ENCODE measurements at places on chromosomes 6 and 20.

DNA sequence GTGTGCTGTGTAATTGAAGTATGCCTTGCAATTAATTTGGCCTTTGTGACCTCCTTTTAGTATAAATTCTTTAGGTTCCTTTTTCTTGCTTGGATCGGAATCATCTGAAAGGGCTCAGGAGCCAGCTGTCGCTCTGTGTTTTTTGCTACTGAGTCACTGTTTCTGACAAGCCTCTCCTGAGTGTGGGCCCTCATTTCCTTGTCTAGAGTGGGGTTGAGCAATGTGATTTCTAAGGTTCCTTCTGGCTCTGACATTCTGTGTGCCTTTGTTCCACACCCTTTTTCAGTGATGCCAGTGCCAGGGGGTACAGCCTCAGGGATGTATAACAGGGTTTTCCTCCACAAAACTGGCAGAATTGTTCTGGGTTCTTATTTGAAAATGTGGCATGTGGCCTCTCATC, 26.5 kb downstream of the DAAM2 start:
- DNase-seq, result no peak

DNA sequence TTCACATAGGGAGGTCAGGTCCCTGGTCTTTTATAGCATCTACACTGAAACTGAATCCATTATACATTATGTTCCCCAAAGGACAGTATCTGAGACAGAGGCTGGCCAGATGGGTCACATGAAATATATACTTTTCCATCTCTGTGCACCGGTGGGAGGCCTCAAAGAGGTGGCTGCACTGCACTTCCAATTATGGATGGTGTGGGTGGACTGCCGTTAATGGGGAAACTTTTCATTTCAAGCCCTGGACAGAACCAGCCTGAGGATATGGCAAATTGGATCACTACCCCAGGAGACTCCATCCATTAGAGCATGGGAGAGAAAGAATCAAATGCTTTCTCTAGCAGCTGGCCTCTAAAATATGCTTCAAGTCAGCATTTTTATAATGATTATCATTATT, 280.5 kb upstream of the OPRM1 start:
- DNase-seq, result no peak

GRCh38 chr20:50478162-50478990, 31.8 kb upstream of the PTPN1 start:
- peak; percentile 89 for DNase-seq

DNA sequence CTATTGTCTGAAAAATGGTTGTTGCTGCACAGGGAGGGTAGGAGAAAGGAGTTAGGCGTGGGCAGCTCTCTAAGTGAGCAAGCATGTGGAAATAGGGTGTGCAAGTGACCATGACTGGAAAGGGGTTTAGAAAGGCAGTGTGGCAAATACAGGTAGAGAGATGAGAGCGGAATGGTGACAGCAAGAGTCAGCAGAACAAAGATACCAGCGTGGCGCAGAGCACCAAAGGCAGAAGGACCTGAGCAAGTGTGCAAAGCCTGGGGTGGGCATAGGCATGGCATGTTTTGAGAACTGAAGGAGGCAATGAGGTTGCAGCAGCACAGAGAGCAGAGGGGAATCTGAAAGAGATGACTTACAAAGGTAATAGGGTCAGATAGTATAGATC, 17.0 kb downstream of the RNF217 start:
- no peak for DNase-seq

DNA sequence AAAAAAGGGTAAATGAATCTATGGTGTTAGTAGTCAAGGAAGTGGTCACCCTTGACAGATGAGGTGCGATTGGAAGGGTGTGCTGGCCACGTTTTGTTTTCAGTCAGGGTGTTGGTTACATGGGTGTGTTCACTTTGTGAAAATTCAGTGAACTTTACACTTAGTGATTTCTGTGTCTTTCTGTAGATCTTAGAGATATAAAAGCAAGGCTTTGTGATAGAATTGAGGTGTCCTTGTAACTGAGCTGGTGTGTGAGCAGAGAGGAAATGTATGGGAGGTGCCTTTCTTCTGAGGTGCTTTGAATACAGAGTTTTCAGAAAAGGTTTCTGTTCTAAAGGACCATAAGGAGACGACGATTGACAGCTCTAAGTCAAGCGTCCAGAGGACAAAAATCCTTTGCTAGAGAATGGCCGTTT, 90.5 kb downstream of the SAMD3 start:
- no peak for DNase-seq

DNA sequence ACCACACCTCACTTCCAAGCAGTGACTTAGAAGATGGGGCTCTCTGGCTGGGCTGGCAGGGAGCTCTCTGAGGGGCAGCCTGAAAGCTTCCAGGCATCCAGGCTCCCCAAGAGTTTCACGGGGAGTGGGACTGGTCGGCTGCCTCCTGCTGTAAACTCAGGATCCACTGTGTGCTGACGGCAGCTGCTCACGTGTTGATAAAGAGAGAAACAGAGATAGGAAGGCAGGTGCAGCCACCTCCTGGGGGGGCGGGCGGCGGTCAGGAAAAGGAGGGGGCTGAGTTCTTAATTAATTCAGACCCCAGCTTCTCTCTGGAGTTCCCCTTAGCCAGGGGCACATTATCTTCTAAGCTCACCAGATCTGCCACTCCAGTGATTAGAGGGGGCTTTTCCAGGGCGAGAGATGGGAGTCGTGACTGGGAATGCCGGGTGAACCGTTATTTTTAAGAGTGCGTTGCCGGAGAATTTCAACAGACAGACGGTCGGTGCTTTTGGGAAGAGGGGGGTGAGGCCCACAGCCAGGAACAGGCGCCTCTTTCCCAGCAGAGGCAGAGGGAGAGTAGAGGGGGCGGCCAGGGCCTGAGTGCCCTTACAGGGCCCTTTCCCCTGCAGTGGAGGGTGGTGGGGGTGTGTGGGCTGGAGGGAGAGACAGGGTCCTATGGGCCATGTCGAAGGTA, 70.9 kb downstream of the CD40 start:
- no peak for DNase-seq

DNA sequence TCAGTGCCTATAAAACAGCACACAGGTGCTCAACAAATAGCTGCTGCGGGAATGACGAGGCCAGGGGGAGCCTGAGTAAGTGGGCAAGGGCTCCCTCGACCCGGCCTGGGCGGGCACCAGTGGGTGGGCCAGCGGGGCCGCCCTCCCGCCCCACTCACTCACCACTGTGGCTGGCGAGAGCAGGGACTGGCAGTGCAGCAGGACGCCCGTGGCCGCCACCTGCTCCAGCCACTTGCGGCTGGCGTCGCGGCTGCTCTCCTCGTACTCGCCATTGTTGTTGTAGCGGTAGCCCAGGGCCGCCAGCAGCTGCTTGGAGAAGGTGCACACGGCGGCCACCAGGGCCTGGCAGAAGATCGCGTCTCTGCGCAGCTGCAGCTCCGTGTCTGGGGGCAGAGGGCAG, 191.5 kb downstream of the PREX1 start:
- no peak for DNase-seq

DNA sequence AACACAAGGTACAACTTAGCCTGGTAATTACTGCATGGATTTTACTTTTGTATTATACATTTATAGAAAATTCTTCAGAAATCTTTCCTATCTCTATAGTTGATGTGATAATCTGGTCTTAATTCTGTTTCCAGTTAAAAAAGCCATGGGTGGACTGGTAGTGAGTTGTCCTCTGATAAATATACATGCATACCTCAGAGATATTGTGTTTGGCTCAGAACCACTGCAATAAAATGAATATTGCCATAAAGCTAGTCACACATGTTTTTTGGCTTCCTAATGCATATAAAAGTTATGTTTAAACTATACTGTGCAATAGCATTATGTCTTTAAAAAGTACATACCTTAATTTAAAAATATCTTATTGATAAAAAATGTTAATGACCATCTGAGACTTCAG, 708.6 kb upstream of the MARCKS start:
- DNase-seq, result no peak

GRCh38 chr6:34115403-34115795, 30.5 kb downstream of the GRM4 start:
- peak; percentile 45 for DNase-seq

GRCh38 chr20:15364781-15365180, 1027.4 kb upstream of the FLRT3 start:
- no peak for DNase-seq

- peak; percentile 40 for DNase-seq
These were observed 174.0 kb downstream of the MRPL14 start for GRCh38 chr6:43953256-43953655.

- peak; percentile 60 for DNase-seq
These were observed 4.5 kb upstream of the SYS1 start for GRCh38 chr20:45358282-45359068.

DNA sequence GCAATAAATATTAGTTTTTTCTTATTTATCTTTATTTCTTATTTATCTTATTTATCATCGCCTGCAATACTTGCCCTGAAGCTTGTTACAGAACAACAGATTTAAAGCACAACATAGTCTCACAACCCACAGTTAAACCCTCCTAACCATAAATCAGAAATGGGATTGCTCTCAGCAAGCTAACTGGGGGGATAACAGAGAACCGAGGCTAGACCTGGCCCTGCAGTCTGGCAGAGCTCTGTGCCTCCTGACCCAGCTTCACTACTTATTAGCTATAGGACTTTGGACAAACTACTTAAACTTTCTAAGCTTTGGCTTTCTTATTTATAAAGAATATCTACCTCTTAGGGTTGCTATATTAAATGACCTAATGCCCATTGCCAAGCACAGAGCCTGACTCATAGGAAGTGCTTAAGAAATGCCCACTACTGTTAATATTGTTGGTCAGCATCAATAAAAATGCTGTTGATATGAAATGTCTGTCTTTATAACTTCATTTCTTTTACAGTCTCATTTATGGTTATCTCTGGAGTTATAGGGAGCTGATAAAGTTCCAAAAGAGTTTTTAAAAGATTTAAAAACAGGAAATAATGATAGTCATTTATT, 87.9 kb upstream of the BEND6 start:
- no peak for DNase-seq

GRCh38 chr6:133906050-133906449, 17.1 kb downstream of the TCF21 start:
- DNase-seq, result peak; percentile 80

GRCh38 chr6:113893866-113894265, 36.7 kb downstream of the MARCKS start:
- no peak for DNase-seq

DNA sequence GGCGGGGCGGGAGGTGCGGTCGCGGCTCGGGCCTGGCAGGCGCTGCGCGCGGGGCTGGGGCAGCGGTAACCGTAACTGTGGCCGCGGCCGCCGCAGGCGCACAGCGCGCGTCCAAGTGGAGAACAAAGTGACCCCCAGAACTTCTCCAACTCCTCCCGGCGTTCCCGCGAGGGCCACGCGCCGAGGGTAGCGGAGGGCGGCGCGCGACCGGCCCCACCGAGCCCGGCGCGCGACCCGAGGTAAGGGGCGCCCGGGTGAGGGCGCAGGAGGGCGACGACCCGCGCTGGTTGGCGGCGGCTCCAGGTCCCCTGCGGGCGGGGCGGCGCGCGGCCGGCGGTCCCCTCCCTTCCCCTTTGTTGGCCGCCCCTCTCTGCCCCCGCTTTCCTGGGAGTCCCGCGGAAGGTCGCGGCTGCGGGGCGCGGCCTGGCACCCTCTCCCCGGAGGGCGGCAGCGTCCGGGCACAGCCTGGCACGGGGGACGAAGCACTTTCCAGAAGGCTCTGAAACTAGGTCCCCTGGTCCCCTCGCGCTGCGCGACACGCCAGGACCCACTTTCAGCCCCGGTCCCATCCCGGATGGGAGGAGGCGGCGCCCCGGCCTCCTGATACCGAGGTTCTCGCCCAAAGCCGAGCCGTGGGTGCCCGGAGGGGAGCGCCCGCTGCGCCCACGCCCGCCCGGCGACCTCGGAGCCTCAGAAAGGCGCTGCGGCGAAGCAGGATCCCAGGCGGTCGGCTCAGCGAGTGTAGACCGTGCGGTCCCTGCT, at the start of gene TIAM2:
TSS of gene TIAM2 (plus strand) at position 62 of the 762 bp plus-strand sequence. CDS start 133,909 bp downstream, outside the sequence.
- no peak for DNase-seq

DNA sequence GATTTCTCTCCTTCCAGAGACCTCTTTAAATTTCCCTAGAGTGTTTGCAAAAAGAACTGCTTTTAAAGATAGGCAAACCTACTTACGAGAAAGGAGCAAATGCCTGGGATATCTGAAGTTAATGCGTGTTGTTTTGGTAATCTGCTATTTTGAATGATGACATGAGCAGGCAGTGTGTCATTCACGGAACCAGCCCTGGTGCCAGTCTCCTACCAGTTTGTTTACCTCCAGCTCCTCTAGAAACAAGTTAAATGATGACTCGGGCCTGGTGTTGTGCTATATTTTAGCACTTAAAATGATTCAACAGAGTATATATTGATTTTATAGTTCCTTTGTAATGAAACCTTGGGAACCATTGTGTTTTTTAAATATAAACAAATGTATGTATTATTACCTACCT, 41.1 kb upstream of the MAP3K4 start:
- DNase-seq, result no peak

- DNase-seq, result no peak
These were observed 59.9 kb downstream of the TNFAIP3 start for GRCh38 chr6:137926985-137927384.

DNA sequence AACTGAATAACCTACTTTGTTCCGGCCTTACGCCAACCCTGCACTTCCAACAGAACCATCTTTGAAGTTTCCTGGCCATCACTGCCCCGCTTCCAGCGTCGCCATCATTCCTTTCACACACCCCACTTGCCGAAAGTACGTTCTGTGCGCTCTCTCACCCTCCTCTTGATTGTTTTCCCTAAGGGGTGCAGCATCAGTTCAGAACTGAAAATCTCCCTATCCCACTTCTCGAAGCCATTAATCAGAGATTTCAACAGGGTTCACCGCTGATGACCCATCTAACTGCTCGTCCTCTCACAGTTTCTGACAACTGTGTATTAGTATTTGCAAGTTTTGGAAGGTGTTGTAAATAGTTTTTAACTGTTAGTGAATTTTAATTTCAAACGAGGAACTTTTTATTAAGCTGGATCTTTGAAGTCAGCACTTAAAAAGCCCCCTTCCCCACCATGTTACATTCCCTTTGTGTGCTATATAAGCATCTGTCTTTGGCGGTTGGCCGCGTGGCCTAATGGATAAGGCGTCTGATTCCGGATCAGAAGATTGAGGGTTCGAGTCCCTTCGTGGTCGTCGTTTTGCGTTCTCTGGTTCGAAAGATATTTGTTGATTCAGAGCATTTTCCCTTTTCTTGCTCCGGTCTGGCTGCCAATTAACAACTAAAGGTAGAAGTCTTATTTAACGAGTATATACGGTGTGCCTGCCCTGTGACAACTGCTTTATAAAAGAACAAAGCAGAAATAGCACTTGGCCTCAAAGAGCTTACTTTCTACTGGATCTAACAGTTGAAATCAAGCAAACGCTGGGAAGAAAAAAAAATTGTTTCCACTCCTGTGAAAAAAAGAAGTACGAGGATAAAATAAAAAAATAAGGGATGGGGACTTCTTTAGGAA, 42.6 kb downstream of the TRIM27 start:
- peak; percentile 80 for DNase-seq

- no peak for DNase-seq
These were observed 284.2 kb downstream of the HACE1 start for GRCh38 chr6:104575536-104575935.

- DNase-seq, result no peak
These were observed 488.6 kb upstream of the SULF2 start for GRCh38 chr20:48273843-48274242.

DNA sequence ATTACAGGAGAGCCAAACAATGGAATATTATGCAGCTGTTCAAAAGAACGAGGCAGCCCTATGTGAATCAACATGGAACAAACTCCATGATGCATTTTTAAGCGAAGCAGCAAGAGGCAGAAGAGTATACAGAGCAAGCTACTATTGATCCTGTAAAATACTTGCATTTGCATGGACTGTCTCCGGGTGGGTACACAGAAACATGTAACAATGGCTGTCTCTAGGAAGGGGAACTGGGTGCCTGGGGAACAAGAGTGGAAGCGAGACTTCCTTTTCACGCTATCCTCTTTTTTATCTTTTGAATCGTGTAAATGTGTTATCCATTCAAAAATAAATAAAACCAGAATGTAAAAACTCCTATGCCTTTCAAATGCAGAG, 93.3 kb upstream of the SIRPA start:
- DNase-seq, result no peak

- DNase-seq, result no peak
These were observed 12.1 kb downstream of the RBCK1 start for GRCh38 chr20:420166-420620.
